ENCODE measurements at places on chromosomes 1 and 21. TPM values are rescaled to one million over a fixed set of nuclear protein-coding genes. Genes with fewer than 3 reads are reported as not detected.
A peak's percentile ranks its signal among the peaks of the same experiment; 100 is the strongest.

The CENPF gene
- total RNA-seq = 51.7 TPM

The C8B gene
- not detected for total RNA-seq

The SPRR2E gene
- not detected for total RNA-seq

DNA sequence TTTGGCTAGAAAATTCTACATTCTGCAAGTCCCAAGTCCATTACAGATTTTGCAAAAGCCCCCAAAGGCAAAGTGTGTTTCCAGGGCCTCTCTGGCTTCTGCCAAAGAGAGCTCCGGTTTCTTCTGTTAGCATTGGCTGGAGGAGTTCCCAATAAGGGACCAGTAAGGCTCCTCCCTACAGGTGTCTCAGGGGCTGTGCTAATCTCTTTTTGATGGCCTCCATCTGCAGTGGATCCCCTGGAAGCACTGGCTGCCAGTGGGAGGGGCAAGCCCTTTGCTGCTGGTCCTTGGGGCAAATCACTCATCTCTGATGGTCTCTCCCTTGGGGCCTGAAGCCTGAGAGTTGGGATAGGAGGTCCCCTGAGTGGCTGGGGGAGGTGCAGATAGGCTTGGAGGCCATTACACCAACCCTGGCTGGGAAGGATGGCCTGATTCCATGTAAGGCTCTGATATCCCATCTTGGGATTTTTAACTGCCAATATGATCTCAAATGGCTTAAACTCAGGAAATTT lies 89.1 kb upstream of the USP24 start:
- no peaks in the 10 kb centered on the region for H3K4me1 ChIP-seq
- no peak overlapping the region for H3K4me3 ChIP-seq
- H3K27ac ChIP-seq = no peak overlapping the region
- DNase-seq = no peak
- H3K27me3 ChIP-seq = peaks cover 8% of the 10 kb centered on the region
- no peaks in the 10 kb centered on the region for H3K36me3 ChIP-seq

DNA sequence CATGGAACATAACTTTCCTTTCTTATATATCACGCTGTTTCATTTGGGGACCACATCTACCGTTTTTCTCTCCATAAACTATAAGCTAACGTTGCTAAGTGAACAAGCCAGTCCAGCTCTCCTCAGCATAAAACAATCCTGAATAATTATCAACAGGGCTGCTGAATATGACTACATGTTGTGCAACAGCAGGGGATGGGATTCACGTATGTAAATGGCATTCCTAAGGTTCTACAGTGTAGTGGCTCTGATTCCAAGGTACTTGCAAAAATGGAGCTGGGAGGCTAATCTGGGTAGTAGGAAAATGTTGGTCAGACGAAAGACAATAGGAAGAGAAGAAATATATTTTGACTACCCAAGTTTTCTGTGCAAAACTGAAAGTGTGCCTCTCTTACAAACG lies 262.8 kb downstream of the RWDD3 start:
- no peak overlapping the region for H3K27ac ChIP-seq
- H3K27me3 ChIP-seq = no peaks in the 10 kb centered on the region
- H3K4me1 ChIP-seq = no peaks in the 10 kb centered on the region
- no peaks in the 10 kb centered on the region for H3K36me3 ChIP-seq
- no peak for DNase-seq

DNA sequence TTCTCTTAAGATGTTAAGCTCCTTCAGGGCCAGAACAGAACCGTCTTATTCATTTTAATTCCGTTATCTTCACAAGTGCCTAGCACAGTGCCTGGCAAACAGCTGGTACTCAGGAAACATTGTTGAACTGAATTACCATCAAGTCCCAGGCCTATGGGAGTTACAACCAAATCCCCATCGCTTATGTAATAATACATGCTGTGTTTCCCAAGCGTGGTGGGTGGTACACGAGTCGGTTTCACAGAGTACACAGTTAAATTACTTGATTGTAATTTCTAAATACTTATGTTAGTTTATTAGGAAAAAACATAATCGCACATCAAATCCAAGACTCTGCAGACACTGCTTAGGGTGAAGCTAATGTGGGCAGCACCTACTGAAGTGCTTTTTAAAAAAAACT lies 1.0 kb downstream of the ANGEL2 start:
- peak overlapping the region; percentile 99 for H3K4me3 ChIP-seq
- H3K4me1 ChIP-seq = peaks cover 35% of the 10 kb centered on the region
- H3K27ac ChIP-seq = peak overlapping the region; percentile 99
- peaks cover 6% of the 10 kb centered on the region for H3K27me3 ChIP-seq
- H3K36me3 ChIP-seq = peaks cover 23% of the 10 kb centered on the region

Measured in activated T-helper 1 cell treated with anti-CD3 and anti-CD28 coated beads, Interleukin-12 subunit alpha, Interleukin-12 subunit beta, Interleukin-2, Interleukin-4 antibody, amounts not matched to agents 30 ng/mL and 10 ng/mL and 1 ng/mL, durations not matched to agents 14 hours and 24 hours and 36 hours (primary cell).